ENCODE measurements at places on chromosomes 12 and 14. TPM values are rescaled to one million over a fixed set of nuclear protein-coding genes. Genes with fewer than 3 reads are reported as not detected.

Gene PPP4R4
- total RNA-seq: 0.33 TPM

Gene MDGA2
- total RNA-seq: not detected

Gene MMP17
- total RNA-seq: 5.3 TPM

Gene AREL1
- 27.6 TPM for total RNA-seq

Gene MUCL1
- total RNA-seq: not detected
